Activated B cell treated with CpG ODN at 0.5 μM for 24 hours (primary cell): ENCODE measurements at places on chromosomes 13 and 19.

- peaks cover 6% of the 10 kb centered on the region for H3K4me1 ChIP-seq
- no peak overlapping the region for H3K27ac ChIP-seq
- DNase-seq, result no peak
- H3K36me3 ChIP-seq, result peaks cover 3% of the 10 kb centered on the region
- H3K4me3 ChIP-seq, result no peak overlapping the region
These were observed 4.9 kb upstream of the TDRD3 start for GRCh38 chr13:60392131-60392530.

DNA sequence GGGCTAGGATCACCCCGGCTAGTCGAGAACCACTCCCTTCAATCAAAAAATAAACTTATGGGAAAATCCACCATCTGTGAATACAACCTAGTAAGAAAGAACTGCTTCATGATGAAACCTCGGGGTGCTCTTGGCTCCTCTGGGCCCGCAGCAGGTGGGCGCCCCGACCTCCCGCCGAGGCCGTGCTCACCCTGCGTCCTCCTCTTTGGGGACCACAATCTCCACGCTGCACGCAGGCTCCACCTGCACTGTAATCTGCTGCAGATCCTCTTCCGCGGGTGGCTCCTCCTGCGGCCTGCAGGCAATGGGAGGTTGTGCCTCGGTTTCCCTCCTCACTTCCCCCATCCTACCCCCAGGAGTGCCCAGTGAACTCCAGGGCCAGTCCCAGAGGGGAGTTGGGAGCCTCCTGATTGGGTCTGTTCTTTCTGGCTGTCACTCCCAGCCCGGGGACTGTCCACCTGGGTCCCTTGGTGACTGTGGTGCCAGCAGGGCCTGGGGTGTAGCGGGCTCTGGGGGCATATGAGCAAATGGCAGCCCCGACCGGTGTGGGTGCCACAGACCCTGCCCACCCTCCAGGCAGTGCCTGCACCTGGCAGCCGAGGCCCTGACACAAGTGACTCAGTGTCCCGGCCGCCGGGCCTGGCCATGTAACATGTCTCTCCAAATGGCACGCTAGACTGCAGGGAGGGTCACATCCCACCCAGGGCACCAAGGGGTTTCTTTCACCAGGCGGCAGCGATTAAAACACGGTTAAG lies 15.1 kb upstream of the CACTIN start:
- no peak for DNase-seq
- peaks cover 46% of the 10 kb centered on the region for H3K36me3 ChIP-seq
- H3K4me3 ChIP-seq, result no peak overlapping the region
- no peak overlapping the region for H3K27ac ChIP-seq
- H3K4me1 ChIP-seq, result no peaks in the 10 kb centered on the region

DNA sequence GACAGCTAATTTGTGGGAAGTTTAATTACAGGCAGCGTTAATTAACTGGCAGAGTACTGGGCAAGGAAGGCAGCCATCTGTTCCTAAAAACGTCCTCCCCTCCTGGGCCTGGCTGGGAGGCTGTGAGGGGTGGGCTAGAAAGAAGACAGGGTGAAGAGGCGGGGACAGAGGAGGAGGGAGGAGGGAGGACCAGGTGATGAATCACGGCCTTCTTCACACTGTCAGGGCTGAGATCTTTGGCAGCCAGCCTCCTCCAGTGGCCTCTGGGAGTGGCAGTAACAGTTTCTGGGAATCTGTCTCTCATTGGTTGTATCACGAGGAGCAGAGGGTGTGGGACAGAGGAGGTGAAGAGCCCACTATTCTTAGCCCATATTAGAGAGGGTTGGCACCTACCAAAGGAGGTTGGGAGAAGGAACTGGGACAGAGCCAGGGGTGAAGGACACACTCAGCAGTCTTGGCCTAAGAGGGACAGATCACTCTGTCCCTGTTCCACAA lies 9.6 kb upstream of the ZNRF4 start:
- H3K27me3 ChIP-seq, result peaks cover 19% of the 10 kb centered on the region
- no peaks in the 10 kb centered on the region for H3K36me3 ChIP-seq
- no peak overlapping the region for H3K4me3 ChIP-seq

DNA sequence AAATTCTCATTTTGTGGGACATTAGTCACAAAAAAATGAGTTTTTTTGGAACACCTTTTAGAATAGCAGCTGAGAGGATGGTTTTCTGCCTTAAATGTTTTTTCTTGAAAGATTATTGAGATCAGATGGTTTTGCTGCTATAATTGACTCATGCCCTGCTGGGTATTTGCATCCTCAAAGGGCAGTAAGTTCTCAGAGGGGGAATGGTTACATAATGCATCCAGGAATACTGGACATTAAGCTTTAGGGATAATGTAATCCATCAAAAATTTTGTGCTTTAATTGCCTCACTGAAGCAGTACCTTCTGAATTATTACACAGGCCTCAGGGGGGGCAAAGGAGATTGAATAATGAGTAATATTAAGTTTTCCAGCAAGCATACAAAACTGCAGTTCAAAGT lies 866.3 kb upstream of the SPRY2 start:
- no peak overlapping the region for H3K27ac ChIP-seq
- no peaks in the 10 kb centered on the region for H3K36me3 ChIP-seq
- H3K4me3 ChIP-seq, result no peak overlapping the region

- H3K36me3 ChIP-seq, result no peaks in the 10 kb centered on the region
- no peak overlapping the region for H3K27ac ChIP-seq
- no peaks in the 10 kb centered on the region for H3K4me1 ChIP-seq
- DNase-seq, result no peak
- no peak overlapping the region for H3K4me3 ChIP-seq
These were observed 80.1 kb downstream of the IPO5 start for GRCh38 chr13:98033277-98034247.

GRCh38 chr19:18833141-18833476 lies 1.4 kb downstream of the UPF1 start:
- H3K36me3 ChIP-seq, result peaks cover 45% of the 10 kb centered on the region
- no peak for DNase-seq
- peak overlapping the region; percentile 90 for H3K4me3 ChIP-seq
- no peaks in the 10 kb centered on the region for H3K27me3 ChIP-seq
- H3K27ac ChIP-seq, result peak overlapping the region; percentile 77
- H3K4me1 ChIP-seq, result peaks cover 48% of the 10 kb centered on the region

GRCh38 chr13:44770951-44771350 lies 194.8 kb upstream of the TSC22D1 start:
- H3K4me3 ChIP-seq, result no peak overlapping the region
- H3K27me3 ChIP-seq, result no peaks in the 10 kb centered on the region
- H3K27ac ChIP-seq, result no peak overlapping the region
- no peaks in the 10 kb centered on the region for H3K36me3 ChIP-seq
- H3K4me1 ChIP-seq, result peaks cover 5% of the 10 kb centered on the region
- no peak for DNase-seq

DNA sequence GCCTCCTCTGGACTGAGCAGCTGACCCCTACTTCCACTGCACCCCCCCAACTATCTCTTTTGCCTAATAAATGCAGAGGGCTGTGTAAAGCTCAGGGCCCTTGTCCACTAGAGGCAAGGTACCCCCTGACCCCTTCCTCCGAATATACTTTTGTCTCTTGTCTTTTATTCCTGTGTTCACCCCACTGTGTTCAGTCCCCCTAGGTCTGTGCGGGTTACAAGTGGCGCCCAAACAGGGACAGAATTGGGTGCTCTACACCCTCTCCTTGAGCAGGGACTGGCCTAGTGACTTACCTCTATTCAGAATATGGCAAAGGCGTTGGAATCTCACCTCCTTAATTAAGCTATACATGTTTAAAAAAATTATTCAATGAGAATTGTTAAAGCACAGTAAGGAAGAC lies 15.0 kb downstream of the ZNF350 start:
- no peaks in the 10 kb centered on the region for H3K27me3 ChIP-seq
- H3K4me1 ChIP-seq, result no peaks in the 10 kb centered on the region
- H3K4me3 ChIP-seq, result no peak overlapping the region

GRCh38 chr19:18865973-18866799 lies 29.8 kb downstream of the CERS1 start:
- H3K27me3 ChIP-seq, result peaks cover 4% of the 10 kb centered on the region
- no peak overlapping the region for H3K27ac ChIP-seq
- peaks cover 15% of the 10 kb centered on the region for H3K4me1 ChIP-seq
- H3K36me3 ChIP-seq, result peaks cover 61% of the 10 kb centered on the region

GRCh38 chr13:46648166-46648607 lies 95.2 kb downstream of the LRCH1 start:
- peaks cover 13% of the 10 kb centered on the region for H3K36me3 ChIP-seq
- peaks cover 70% of the 10 kb centered on the region for H3K4me1 ChIP-seq
- H3K4me3 ChIP-seq, result peak overlapping the region; percentile 11
- H3K27ac ChIP-seq, result peak overlapping the region; percentile 46

- no peak for DNase-seq
- H3K27ac ChIP-seq, result peak overlapping the region; percentile 100
- H3K4me1 ChIP-seq, result peaks cover 30% of the 10 kb centered on the region
- peak overlapping the region; percentile 100 for H3K4me3 ChIP-seq
These were observed 475 bp upstream of the ZC3H4 start for GRCh38 chr19:47113850-47114651.

DNA sequence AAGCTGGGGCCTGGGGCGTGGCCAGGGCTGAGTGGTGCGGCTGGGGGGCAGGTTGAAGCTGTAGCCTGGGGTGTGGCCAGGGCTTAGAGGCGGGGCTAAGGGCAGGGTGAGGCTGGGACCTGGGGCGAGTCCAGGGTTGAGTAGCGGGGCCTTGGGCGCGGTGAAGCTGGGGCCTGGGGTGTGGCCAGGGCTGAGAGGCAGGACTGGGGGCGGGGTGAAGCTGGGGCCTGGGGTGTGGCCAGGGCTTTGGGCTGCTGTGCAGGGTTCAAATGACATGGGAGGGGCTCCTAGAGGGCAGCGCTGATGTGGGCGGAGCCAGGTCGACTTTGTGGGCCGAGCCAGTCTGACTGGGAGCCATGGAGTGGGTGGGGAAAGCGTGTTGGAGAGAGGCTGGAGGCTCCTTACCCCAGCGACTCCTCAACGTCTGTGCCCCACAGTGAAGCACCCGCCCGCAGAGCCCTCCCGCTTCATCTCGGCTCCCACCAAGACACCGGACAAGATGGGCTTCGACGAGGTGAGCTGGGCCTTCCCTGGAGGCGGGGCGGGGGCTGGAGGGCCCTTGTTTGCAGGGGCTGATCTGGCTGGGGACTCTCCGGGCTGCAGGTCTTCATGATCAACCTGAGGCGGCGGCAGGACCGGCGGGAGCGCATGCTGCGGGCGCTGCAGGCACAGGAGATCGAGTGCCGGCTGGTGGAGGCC lies 21.5 kb downstream of the COLGALT1 start:
- H3K36me3 ChIP-seq, result peaks cover 79% of the 10 kb centered on the region
- H3K27ac ChIP-seq, result no peak overlapping the region
- no peaks in the 10 kb centered on the region for H3K27me3 ChIP-seq
- peaks cover 8% of the 10 kb centered on the region for H3K4me1 ChIP-seq
- no peak overlapping the region for H3K4me3 ChIP-seq

DNA sequence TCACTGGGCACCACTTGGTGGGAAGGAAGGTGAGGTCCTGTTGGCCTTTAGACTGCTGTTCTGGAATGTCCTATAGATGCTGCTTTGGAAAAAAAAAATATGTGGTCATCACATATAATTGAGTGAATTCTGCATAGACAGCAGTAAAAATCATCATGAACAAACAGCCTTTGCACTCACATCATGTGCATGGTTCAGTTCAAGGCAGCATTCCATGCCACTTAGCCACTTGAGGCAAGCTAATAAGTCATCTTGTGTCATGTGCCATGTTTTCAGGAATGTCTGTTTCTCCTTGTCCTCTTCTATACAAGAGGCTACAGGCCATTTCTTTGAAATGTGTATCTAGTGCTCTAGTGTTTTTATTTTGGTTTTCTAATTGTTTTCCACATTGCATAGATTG lies 43.9 kb upstream of the TSC22D1 start:
- peaks cover 3% of the 10 kb centered on the region for H3K27me3 ChIP-seq
- no peaks in the 10 kb centered on the region for H3K36me3 ChIP-seq
- no peak overlapping the region for H3K4me3 ChIP-seq
- H3K27ac ChIP-seq, result no peak overlapping the region
- H3K4me1 ChIP-seq, result no peaks in the 10 kb centered on the region

GRCh38 chr13:84524586-84524985 lies 642.3 kb upstream of the SLITRK1 start:
- H3K27me3 ChIP-seq, result no peaks in the 10 kb centered on the region
- H3K36me3 ChIP-seq, result no peaks in the 10 kb centered on the region
- H3K4me1 ChIP-seq, result no peaks in the 10 kb centered on the region
- H3K27ac ChIP-seq, result no peak overlapping the region

GRCh38 chr13:59424661-59425060 lies 739.1 kb downstream of the DIAPH3 start:
- no peak overlapping the region for H3K4me3 ChIP-seq
- H3K27ac ChIP-seq, result no peak overlapping the region
- H3K36me3 ChIP-seq, result no peaks in the 10 kb centered on the region
- DNase-seq, result no peak
- H3K27me3 ChIP-seq, result no peaks in the 10 kb centered on the region

GRCh38 chr19:10998666-10999065 lies 37.8 kb downstream of the SMARCA4 start:
- H3K27ac ChIP-seq, result no peak overlapping the region
- peaks cover 69% of the 10 kb centered on the region for H3K36me3 ChIP-seq
- no peaks in the 10 kb centered on the region for H3K27me3 ChIP-seq
- no peak overlapping the region for H3K4me3 ChIP-seq

- H3K27me3 ChIP-seq, result peaks cover under 1% of the 10 kb centered on the region
- H3K4me3 ChIP-seq, result peak overlapping the region; percentile 79
- peaks cover 10% of the 10 kb centered on the region for H3K4me1 ChIP-seq
- DNase-seq, result no peak
- peak overlapping the region; percentile 46 for H3K27ac ChIP-seq
These were observed 14.7 kb downstream of the TLE5 start for GRCh38 chr19:3047496-3048189.

DNA sequence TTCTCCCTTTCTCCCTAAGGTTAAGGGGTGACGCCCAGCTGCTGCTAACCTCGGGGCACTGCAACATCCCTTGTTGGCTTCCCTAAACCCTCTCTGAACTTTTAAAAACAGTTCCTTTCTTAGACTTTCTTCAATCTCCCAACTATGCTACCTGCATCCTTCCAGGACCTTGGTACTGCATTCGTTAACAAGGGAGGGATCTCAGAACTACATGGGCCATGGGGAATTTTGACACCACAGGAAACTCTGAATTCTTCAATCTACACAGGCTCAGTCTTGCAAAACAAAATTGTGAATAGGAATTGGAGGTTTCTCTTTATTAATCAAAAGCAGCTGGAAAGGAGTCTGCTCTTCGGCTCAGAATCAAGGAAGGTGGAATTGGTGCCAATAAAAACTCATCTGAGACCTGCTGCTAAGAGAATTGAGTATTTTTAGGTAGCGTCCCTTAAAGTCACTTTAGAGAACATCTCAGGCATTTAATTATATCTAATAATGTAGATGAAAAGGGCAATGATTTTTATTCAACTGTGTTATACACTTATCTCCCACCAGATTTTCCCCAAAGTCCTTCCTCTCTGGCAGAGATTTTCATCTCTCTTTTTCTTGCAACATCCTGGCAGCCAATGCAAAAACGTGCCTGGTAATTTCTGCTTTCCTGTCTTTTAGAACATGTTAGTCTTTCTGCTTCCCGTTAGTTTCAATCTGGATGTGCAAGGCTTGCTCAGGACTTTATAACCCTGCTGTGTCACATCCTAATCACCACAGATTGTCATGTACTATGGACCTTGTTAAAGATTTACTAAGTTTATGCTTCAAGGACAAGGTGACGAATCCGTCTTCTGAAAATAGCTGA lies 69.1 kb upstream of the SLC15A1 start:
- H3K4me1 ChIP-seq, result peaks cover 20% of the 10 kb centered on the region
- no peak overlapping the region for H3K4me3 ChIP-seq
- DNase-seq, result no peak
- no peaks in the 10 kb centered on the region for H3K27me3 ChIP-seq
